Effector memory CD8-positive, alpha-beta T cell (primary cell): ENCODE measurements at places on chromosomes 3 and 15.
A peak's percentile ranks its signal among the peaks of the same experiment; 100 is the strongest.

GRCh38 chr15:44066211-44066827, 128.8 kb downstream of the FRMD5 start:
- peak; percentile 26 for DNase-seq

GRCh38 chr3:186909078-186909853, 21.1 kb upstream of the ST6GAL1 start:
- peak; percentile 75 for DNase-seq

DNA sequence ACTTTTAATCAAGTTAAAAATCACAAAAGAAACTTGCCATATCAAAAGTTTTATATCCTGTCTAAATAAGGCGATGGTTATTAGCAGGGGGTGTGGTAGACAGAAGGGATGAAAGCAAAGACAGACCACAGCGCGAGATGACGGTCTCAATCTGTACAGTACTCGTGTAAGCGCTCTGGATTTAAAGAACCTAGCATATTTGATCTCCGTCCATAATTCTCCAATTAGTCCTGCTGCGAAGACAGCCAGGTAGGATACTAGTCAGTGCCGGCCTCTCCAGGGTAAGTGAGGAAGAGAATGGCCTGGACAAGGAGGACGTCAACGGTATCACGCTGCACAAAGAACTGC, 701 bp downstream of the SGO1 start:
- no peak for DNase-seq

GRCh38 chr3:9047452-9048346, 84.4 kb upstream of the RAD18 start:
- no peak for DNase-seq

GRCh38 chr3:193638833-193639232, 45.8 kb downstream of the OPA1 start:
- no peak for DNase-seq

DNA sequence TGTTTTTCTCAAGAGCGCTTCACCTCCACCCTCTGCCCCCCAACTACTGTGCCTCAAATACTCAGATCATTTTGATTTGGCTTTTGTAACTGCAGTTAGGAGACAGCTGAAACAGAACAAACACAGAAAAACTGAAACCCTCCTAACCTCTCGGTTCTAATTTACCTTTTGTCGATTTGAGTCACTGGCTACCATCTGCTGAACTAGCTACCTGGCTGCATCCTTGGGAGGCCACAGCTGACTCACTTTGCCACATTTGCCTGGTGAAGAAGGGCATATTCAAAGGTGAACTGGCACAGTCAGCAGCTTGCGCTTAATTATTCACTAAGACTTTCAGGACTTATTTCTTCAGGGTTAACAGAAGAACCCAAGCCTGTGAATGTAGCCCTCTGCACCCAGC, 117.7 kb downstream of the FOXB1 start:
- no peak for DNase-seq

- no peak for DNase-seq
These were observed 583 bp downstream of the EAF1 start for GRCh38 chr3:15427981-15428380.

DNA sequence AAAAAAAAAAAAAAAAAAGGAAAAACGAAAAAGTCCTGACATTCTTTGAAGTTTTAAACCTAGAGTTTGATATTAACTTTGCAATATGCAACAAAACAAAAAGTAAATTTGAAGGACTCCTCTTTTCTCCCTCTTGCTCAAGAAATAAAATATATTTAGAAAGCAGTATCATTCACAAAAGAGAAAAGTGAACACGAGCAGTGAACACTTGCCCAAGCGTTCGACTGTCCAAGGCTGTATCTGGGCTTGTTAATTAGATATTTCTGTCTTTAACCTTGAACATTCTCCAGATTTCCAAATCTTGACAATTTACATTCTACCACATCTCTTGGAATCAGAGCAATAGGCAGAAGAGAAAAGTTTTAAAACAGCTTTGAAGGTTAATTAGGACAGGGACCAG, 357.7 kb downstream of the TIGIT start:
- no peak for DNase-seq

DNA sequence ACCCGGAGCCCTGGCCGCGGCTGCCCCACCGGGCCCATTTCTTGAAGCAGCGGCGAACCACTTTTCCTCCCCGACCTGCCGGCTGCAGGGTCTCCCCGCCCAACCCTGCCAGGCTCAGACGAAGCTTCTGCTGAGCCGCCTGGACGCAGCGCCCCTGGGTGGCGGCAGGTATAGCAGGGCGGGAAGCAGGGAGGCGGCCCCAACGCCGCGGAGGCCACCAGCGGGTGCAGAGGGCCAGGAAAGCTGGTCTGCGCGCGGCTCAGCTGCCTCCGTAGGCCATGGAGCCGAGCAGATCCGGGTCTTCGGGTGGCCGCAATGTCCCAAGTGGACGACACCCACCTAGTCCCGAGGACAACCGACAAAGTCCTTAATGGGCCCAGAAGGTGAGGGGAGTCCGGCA, 21.9 kb upstream of the SRPRB start:
- no peak for DNase-seq

- no peak for DNase-seq
These were observed 67.1 kb downstream of the CRYGS start for GRCh38 chr3:186477033-186477432.

DNA sequence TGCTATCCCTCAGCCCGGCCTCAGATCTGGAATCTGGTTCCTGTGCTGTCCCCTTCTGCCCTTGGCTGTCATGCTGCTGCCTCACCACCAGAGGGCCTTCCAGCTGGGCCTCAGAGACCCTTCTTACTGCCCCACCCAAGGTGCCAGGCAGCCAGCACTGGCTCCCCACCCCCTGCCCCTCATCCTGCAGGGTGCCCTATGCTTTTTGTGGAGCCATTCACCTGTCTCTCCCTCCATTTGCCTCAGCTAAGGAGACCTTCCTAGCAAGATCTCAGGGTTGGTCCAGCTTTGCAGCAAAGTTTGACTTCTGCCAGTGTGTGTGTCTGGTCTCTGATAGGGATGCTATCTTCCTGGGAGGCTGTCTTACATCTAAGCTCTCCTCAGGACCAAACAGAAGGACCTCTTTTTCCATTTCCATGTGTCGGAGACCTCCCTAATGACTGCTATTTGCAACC, 1.9 kb upstream of the VWA5B2 start:
- DNase-seq: peak; percentile 53

DNA sequence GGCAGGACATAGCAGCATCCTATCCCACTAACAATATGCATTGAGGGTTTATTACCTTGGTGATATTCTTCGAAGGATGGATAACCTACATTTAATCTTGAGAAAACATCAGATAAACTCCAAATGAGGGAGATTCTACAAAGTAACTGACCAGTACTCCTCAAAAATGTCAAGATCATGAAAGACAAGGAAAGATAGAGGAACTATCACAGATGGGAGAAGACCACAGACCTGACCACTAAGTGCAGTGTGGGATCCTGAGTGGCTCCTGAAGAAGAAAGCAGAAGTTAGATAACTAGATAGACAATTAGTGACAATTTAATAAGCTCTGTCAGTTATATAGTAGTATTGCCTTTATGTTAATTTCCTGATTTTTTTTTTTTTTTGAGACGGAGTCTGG, 17.7 kb upstream of the CGNL1 start:
- DNase-seq: no peak

GRCh38 chr3:35678643-35679161, 39.4 kb downstream of the ARPP21 start:
- no peak for DNase-seq

- no peak for DNase-seq
These were observed 347.9 kb upstream of the ATP10A start for GRCh38 chr15:26210980-26211379.

- DNase-seq: no peak
These were observed 156.7 kb upstream of the TSC22D2 start for GRCh38 chr3:150251187-150252062.

GRCh38 chr3:53750253-53751210, 95.7 kb downstream of the CHDH start:
- peak; percentile 15 for DNase-seq

- no peak for DNase-seq
These were observed 3.2 kb downstream of the ADIPOQ start for GRCh38 chr3:186845756-186846155.

DNA sequence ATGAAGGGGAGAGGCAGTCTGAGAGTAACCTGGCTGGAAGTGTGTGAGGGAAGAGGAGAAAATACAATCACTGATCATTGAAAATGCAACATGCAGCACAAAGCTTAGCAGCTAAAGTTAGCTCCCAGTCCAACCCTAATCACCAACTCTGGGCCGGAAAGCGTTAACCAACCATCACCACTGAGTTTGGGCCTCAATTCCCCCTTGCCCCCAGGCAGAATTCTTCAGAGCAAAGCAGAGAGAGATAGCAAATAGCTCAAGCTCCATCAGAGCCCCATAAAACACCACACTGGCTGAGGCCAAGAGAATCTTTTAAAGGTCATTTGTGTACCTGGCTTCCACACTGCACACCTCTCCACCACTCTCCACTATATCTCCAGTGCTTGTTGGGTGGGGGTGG, 16.2 kb upstream of the PDIA5 start:
- no peak for DNase-seq

DNA sequence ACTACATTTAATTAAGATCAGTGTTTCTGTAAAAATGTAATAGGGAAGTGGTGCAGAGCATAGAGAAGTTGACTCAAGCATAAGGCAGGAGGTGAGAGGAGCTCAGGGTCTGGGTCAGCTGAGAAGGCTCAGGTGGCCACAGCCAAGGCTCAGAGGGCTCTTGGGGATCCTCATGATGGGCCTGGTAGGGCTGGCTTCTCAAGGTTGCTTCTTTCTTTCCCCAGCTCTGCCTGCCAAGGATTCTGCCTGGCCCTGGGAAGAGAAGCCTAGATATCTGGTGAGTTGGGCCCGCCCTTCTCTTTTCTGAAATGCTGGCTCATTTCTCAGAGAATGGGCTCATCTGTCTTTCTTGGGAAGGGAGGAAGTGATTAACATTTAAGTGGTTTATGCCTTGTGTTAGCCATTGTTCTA, 6.5 kb downstream of the ZNF589 start:
- DNase-seq: no peak

GRCh38 chr3:126104028-126104635, 20.2 kb upstream of the SLC41A3 start:
- DNase-seq: no peak

- DNase-seq: no peak
These were observed 175.6 kb upstream of the BCL6 start for GRCh38 chr3:187920913-187921312.

GRCh38 chr3:78129707-78130106, 1089.8 kb downstream of the ROBO2 start:
- no peak for DNase-seq

- DNase-seq: no peak
These were observed 379.5 kb upstream of the ATP10A start for GRCh38 chr15:26242565-26243071.

- DNase-seq: no peak
These were observed 130.2 kb downstream of the KCNAB1 start for GRCh38 chr3:156250550-156250949.

GRCh38 chr15:100570275-100570674, 31.7 kb downstream of the LINS1 start:
- DNase-seq: no peak

GRCh38 chr3:168113848-168114247, 18.1 kb upstream of the GOLIM4 start:
- no peak for DNase-seq

DNA sequence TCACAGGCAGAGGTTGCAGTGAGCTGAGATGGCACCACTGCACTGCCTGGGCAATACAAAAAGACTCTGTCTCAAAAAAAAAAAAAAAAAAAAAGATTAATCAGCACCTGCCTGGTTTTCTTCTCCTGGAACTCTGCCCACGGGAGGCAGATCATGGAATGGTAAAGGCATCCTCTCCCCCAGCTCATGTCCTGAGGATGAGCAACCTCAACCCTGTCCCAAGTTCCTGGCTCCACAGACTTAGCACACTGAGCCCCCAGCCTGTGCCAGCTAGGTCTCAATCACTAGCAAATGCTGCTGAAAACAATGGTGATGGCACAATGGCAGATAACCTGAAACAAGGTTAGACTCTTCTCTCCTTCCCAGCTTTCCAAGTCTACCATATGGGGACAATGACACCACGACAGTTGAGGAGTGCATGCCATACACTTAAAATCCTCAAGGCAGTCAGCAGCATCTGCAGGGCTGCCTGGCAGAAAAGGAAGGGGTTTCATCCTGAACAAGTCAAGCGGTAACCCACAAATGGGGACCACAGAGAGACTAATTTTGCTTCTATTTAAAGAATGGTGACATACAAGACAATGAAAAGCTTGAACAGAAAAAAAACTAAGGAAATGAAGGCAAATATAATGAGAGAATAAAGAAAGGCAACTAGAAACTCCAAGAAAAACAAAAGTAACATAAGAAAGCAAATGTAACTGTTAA, 4.8 kb downstream of the CLN6 start:
- DNase-seq: no peak

GRCh38 chr3:11159421-11159904, 5.2 kb downstream of the HRH1 start:
- no peak for DNase-seq

- no peak for DNase-seq
These were observed 472.2 kb downstream of the MCTP2 start for GRCh38 chr15:94703596-94703995.

DNA sequence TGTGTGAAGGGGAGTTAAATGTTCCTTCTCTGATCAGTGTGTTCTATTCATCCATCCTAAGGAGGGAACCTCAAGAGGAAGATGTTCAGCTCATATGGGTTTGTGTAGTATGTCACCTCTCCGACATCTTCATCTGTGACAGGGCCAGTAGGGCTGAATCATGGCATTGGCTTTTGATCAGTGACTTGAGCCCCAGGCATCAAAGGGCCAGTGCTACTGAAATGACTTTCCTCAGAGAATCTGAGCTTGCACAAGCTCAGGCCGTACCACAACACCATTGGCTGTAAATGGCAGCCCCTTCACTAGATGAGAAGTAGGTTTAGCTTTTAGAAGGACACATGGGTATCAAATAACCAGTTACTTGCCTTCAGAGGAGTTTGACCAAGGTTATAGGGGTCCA, 183.2 kb upstream of the NR2E3 start:
- DNase-seq: no peak

DNA sequence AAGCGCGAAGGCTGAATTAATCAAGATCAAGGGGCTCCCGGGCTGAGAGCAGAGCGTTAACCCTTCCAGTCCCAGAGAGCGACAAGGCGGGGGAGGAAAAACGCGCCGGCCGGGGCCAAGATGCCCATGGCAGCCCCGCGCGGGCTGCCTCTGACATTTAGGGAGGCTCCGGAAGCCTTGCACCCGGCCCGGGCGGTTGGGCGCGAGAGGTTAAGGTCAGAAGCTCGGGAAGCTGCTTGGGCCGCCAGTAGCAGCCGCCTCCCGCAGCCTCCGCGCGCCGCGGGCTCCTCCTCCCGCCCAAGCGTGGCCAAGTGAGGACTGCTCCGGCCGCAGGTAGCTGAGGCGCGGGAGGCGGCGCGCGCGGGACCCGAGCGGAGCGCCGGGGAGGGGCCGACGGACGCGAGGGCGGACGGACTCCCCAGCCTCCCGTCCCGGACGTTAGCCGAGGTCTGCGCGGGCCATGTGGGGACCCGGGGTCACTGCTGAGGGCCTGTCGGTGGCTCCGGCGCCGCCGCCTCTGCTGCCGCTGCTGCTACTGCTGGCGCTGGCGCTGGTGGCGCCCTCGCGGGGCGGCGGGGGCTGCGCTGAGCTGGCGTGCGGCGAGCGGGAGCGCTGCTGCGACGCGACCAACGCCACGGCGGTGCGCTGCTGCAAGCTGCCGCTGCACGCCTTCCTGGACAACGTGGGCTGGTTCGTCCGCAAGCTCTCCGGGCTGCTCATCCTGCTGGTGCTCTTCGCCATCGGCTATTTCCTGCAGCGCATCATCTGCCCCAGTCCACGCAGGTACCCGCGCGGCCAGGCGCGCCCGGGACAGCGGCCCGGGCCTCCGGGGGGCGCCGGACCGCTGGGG, at the start of gene C3orf80:
C3orf80 (plus strand) TSS at position 247 of the 850 bp plus-strand sequence; CDS start at position 461, 214 bp downstream.
- no peak for DNase-seq

GRCh38 chr3:106120356-106120755, 251.5 kb upstream of the CBLB start:
- DNase-seq: no peak

GRCh38 chr15:42365921-42366550, 6.7 kb downstream of the CAPN3 start:
- DNase-seq: no peak
